ENCODE measurements at places on chromosomes 3 and 15.

DNA sequence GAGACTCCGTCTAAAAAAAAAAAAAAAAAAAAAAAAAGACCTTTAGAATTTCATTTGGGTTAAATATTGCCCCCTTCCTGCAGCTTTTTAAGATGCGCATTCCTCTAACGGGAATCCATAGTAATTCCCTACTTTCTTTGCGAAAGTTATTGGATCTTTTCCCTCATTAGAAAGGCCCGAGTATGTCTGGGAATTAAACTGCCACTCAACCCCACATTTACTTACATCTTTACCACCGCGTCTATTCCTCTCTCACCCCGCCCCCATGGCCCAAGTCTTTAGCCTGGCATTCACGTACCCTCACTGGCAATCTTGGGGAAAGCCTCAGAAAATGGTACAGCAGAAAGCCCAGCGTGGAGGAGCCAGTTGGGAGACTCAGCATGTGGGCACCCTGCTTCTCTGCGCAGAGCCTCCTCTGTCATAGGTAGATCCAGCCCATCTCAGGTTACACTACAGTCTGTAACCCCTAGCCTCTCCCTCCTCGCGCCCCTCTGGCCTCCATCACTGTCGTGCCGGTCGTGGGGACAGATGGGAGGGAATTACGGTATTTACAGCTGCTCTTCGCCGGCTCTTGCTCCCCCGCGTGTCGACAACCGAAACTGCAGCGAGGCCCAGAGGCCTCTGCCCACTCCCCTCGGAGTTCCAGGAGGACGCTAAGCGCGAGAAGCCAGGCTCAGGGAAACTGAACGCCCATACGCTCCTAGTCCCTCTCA lies 6.4 kb upstream of the ANKDD1A start:
- DNase-seq, result peak; percentile 73

DNA sequence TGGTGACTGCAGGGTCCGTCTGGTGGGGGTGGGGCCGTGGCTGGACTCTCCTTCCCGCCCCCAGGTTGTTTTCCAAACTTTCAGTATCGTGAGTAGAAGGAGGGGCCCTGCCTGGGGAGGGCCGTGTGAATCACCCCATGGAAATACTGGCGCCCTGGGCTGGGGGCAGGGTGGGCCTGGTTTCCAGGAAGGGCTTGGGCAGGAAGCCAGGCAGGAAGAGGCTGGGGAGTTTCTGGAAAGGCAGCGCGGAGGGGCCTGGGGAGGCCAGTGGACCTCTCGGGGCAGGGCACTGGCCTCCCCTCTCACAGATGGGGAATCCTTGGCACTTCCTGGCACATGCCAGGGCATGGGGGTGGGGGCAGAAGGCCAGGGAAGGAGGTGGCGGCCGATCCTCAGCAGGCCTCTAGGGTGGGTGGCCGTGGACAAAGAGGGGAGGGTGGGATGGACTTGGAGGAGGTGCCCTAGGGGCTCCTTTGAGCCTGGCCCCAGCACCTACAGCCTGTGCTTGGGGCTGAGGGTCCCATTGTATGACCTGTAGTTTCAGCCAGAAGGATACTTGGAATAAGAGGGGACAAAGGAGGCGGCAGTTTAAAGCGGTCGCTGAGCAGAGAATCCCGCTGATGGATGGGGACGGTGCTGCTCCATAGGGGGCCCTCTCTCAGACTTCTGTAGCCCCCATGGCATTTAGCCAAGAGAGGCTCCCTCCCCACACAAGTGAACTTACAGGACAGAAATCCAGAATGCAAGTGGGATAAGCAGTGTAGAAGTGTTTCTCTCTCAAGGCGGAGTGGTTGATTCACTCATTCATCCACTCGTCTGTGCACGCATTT lies 56.5 kb upstream of the GATA2 start:
- DNase-seq, result peak; percentile 88

DNA sequence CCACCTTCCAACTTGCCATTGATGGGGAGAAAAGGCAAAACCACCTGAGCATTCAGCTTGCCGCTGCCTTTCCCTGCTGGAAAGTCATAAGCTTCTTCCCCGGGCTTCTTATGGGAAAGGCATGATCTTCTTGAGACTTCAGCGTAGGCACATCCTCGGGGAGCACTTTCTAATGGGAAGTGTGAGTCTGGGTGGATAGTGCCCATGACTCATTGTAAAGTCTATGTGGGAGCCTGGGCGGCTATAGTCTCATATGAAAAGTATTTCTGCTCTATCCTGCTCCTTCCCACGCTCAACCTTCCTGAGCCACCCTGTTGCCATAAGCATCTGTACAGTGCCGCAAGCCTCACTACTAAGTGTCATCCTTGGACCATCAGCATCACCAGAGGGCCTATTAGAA lies 309.9 kb upstream of the THBS1 start:
- DNase-seq, result peak; percentile 77

DNA sequence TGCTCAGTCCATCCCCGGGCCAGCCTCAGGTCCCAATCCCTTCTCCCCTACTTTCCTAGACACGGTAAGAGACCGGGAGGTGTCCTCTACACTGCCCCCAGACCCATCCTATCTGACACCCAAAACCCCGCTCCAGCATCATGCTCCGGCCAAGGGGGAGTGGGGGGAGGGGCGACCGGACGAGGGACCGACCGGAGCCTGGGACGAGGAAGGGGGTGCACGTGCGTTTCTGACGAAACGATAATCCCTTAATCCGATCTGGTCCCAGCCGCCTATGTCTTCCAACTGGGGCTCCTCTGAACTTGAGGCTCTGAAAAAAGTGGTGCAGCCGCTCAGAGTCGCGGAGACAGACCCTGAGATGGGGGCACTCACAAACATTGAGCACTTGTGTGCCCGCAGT lies 494 bp downstream of the CPLX3 start:
- no peak for DNase-seq

- no peak for DNase-seq
Measured at GRCh38 chr15:68980786-68981185, 33.7 kb upstream of the NOX5 start.

- no peak for DNase-seq
Measured at GRCh38 chr3:153901991-153902390, 219.2 kb upstream of the ARHGEF26 start.

GRCh38 chr3:128709506-128710210 lies 16.3 kb upstream of the RAB7A start:
- DNase-seq, result no peak

- no peak for DNase-seq
Measured at GRCh38 chr15:22936577-22937472, 43.3 kb downstream of the CYFIP1 start.

- no peak for DNase-seq
Measured at GRCh38 chr3:177754508-177754921, 557.2 kb upstream of the TBL1XR1 start.

DNA sequence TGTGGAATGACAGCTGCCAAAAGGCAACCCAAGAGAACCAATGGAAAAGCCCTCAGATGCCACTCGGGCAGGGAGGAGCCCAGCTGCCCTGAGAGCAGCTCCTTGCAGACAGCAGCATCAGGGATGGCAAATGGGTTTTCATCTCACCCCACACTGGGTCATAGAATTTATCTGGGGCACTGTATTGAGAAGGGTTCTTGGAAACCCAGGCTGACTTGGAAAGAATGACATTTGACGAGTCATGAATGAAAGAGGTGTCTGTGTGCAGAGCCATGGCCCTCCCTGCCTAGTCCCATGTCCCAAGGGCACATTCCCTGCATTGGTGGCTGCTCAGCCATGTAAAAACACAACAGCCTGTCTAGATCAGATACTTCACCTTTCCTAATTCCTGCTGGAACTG lies 157.9 kb upstream of the BHLHE40 start:
- no peak for DNase-seq

- no peak for DNase-seq
Measured at GRCh38 chr15:49809894-49810609, 189.2 kb downstream of the DTWD1 start.
